Activated T-helper 1 cell treated with anti-CD3 and anti-CD28 coated beads, Interleukin-2, amount 50 U/mL, for 16 hours (primary cell): ENCODE measurements at places on chromosomes 7 and 10.

GRCh38 chr7:86411814-86412213 lies 231.9 kb upstream of the GRM3 start:
- DNase-seq = no peak

GRCh38 chr7:115635376-115635775 lies 395.2 kb downstream of the TFEC start:
- DNase-seq = no peak

GRCh38 chr7:2698581-2699288 lies 10.7 kb downstream of the AMZ1 start:
- peak; percentile 12 for DNase-seq

GRCh38 chr10:132365102-132365501 lies 31.9 kb upstream of the PWWP2B start:
- DNase-seq = no peak

- no peak for DNase-seq
These were observed 474.1 kb upstream of the STEAP1 start for GRCh38 chr7:89680161-89680560.
